ENCODE measurements at places on chromosomes 2 and 18.

DNA sequence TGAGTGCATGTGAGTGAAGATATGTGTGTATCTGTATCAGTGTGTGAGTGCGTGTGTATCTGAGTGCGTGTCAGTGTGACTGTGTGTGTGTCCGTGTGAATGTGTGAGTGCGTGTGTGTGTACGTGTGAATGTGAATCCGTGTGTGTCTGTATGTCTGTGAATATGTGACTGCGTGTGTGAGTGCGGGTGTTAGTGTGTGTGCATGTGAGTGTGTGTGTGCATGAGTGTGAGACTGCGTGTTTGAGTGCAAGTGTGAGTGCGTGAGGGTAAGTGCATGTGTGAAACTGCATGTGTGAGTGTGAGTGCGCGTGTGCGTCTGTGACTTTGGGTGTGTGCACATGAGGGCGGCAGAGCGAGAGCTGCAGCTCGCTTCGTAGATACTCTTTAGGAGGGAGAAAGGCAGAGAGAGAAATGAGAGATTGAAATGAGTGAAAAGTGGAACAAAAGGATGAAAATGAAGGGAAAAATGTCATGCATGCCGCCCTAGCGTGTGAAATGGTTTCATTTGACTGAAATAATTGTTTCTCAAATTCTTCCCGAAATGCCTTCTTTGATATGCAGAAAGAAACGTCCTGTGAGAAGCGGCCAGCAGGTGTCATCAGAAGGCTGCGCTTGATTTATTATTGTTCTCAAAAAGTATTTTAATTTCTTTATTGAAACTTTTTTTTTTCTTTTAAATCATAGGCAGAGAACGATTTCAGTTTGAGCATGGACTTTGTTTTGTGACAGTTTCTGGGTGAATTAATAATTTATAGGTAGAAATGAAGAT lies 25.6 kb downstream of the ZNF407 start:
- no peak for DNase-seq

GRCh38 chr2:150036622-150037021 lies 449.0 kb upstream of the MMADHC start:
- DNase-seq, result no peak

- DNase-seq, result no peak
Measured at GRCh38 chr2:134401789-134402188, 147.9 kb downstream of the MGAT5 start.

- DNase-seq, result no peak
Measured at GRCh38 chr2:69151931-69152330, 139.0 kb downstream of the ANTXR1 start.

DNA sequence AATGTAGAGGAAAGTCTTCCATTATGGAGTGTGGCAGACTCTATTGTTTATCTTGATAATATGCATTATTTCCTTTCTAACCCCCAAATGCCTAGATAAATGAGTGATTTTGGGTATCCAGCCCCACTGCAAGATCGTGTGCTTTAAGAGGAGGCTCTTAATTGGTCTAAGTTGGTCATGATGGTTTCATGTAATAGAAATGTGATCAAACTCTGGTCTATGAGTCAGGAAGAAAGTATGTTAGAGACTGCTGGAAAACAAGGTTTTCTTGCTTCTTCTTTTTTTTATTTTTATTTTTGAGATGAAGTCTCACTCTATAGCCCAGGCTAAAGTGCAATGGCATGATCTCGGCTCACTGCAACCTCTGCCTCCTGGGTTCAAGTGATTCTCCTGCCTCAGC lies 344.5 kb upstream of the TNP1 start:
- DNase-seq, result no peak
